ENCODE measurements at places on chromosomes 1 and 21. TPM values are rescaled to one million over a fixed set of nuclear protein-coding genes. Genes with fewer than 3 reads are reported as not detected.
A peak's percentile ranks its signal among the peaks of the same experiment; 100 is the strongest.

Gene TMEM269
- not detected for total RNA-seq

DNA sequence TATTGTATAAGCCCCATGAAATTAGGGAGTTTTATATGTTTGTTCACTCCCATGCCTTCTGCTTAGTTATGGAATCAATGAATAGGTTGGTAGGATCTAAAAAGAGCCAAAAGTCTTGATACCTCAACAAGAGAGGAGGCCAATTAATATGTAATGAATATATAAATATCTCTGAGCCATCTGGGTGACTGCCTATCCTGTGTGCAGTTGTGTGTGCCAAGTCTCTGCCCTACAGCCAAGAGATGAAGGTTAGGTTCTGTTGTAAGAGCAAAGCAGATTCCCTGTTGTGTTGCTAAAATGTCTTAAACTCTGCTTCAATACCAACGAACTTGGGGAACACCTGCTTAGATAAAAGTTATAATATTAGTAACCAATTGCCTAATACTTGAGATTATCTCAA, 61.8 kb upstream of the GORAB start:
- peak; percentile 31 for DNase-seq

Gene ETV3L
- not detected for total RNA-seq

Gene RHCE
- 0.27 TPM for total RNA-seq

DNA sequence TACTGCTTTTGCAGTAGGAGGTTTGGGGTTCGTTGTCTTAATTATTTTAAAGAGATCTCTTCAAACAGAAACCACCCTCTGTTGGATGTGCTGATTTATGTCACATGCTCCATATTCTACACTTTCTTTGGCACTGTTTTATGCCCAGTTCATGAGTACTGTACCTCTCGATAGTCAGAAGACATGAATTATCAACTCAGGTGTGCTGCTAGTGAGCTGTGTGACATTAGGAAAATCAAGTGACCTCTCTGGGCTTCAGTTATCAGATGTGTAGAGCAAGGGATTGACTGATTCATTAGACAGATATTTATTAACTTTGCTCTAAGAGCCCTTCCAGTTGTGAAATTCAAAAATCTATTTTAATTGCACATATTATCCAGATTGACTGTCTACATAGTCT, 2.1 kb upstream of the AHCTF1 start:
- DNase-seq: no peak

Gene SSR2
- 472 TPM for total RNA-seq

- DNase-seq: peak; percentile 44
Observed at GRCh38 chr1:156616463-156616862, 2.8 kb upstream of the HAPLN2 start.

- DNase-seq: no peak
Observed at GRCh38 chr1:176702901-176703300, 239.9 kb downstream of the PAPPA2 start.

DNA sequence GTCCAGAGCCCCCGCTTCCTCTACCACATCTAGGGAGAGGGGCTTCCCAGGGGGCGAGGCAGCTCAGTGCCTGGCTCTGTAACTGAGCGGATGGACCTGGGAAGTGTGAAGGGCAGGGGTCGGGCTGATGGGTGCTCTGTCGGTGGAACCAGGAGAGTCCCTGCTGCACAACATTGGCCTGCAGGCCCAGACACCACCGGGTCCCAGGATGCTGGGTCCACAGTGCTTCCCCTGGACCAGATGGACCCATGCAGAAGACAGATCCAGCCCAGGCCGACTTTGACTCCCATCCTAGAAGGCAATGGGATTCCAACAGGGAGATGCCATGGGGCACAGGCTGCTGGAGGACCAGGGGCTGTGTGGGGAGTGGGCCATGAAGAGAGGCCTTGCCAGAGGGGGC, 212.9 kb downstream of the GRIK3 start:
- no peak for DNase-seq

- DNase-seq: no peak
Observed at GRCh38 chr1:205805082-205805711, 7.8 kb downstream of the SLC41A1 start.

- DNase-seq: no peak
Observed at GRCh38 chr1:226466296-226466695, 58.4 kb upstream of the PARP1 start.

DNA sequence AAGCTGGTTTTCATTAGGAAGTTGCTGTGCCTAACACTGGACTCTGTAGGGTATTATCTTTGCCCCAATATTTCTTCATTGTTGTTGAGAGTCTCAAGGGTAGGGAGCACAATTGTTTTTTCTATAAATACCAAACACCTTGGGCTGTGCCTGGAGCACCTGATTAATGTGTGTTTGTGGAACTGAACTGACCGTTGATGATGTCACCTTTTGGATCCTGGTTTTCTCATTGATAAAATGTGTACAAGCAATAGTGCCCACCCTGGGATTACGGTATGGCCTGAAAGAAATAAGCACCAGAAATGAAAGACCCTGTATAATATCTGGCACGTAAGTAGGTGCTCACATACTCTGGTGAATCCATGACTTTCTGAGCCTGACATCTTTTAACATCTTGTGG, 39.3 kb downstream of the KCNA2 start:
- no peak for DNase-seq

DNA sequence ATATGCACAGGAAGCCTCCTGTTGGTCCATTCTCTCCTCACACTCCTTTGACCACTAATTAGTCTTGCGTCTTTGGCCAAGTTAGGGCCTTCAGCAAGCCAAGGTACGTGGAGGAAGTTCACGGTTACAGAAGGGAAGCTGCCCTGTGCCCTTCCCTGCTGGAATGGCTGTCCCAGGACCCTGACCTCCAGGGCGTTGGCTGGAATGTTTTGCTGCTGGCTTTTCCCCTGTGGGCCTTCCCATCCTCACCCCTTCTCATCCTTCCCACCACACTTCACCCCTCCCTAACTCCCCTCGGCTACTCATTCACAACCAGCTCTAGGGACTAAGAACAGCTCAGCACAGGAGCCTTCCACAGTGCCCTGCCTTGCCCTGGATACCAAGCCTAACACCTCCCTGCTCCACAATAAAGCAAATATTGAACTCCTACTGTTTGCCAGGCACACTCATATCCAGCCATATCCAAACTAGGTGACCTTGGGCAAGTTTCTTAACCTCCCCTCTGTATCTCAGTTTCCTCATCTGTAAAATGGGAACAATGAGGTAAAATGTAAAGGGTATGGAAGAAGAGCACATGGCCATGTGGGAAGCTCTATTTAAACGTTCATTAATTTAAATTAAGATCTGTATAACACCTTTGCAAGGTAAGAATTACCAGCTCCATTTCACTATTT, 8.8 kb upstream of the CDCP2 start:
- DNase-seq: no peak

Gene NT5C1A
- not detected for total RNA-seq

- no peak for DNase-seq
Observed at GRCh38 chr1:87888446-87888845, 559.8 kb downstream of the LMO4 start.

DNA sequence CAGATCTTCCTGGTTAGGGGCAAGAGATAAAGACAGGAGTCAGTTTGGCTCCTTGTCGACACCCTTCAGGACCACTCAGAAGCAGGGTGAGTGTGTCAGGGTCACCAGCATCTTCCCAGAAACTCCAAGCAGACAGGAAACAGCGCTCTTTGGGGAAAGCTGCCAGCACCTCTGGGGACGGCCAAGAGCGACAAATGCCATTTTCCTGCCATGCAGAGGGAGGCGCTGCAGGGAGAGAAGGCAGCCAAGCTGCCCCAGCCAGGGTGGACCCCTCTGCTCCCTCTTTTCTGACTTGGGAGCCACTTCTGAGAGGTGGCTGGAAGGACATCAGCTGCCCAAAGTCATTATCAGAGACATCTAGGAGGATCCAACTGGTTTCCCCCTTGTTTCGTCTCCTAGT, 29.0 kb downstream of the SIM2 start:
- no peak for DNase-seq

Gene OR2T29
- total RNA-seq: not detected

- DNase-seq: peak; percentile 28
Observed at GRCh38 chr1:58524353-58524945, 22.1 kb downstream of the OMA1 start.

- peak; percentile 51 for DNase-seq
Observed at GRCh38 chr1:175152006-175152652, 40.4 kb downstream of the KIAA0040 start.

GRCh38 chr21:33700491-33700890, 58.2 kb downstream of the ITSN1 start:
- no peak for DNase-seq
